ENCODE measurements at places on chromosomes 3 and 15. TPM values are rescaled to one million over a fixed set of nuclear protein-coding genes. Genes with fewer than 3 reads are reported as not detected.

DNA sequence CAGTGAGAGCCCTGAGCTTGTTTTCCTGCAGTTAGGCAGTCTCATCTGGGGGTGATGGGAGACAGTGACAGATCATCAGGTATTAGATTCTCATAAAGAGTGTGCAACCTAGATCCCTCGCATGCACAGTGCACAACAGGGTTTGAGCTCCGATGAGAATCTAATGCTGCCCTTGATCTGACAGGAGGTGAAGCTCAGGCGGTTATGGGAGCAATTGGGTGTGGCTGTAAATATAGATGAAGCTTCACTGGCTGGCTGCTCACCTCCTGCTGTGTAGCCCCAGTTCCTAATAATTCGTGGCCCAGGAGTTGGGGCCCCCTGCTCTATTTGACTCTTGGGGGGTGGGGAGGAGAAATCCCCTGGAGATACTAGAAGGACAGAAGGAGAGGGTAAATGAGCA, 309.4 kb upstream of the STT3B start:
- DNase-seq, result no peak

GRCh38 chr3:37814547-37814946, 47.1 kb upstream of the CTDSPL start:
- DNase-seq, result no peak

- DNase-seq, result no peak
These were observed 12.3 kb upstream of the PCSK6 start for GRCh38 chr15:101501703-101502373.

DNA sequence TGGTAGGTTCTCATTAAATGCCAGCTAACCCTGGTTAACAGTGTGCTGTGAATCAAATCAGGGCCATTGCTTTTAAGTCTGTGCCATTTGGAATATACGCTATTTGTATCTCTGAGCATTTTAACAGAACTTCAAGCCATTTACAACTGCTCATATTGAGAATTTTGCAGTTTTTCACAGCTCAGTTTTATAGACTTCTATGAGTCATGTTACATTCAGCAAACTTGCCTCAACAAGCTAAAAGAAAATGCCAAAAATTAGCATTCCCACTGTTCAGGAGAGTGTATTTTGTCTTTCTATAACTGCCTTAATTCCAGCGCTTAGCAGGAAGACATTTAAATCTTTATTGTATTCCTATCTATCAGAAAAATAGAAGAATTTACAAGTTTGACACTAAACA, 196.4 kb downstream of the GBE1 start:
- no peak for DNase-seq

- no peak for DNase-seq
These were observed 38.4 kb upstream of the CGNL1 start for GRCh38 chr15:57337868-57338411.

DNA sequence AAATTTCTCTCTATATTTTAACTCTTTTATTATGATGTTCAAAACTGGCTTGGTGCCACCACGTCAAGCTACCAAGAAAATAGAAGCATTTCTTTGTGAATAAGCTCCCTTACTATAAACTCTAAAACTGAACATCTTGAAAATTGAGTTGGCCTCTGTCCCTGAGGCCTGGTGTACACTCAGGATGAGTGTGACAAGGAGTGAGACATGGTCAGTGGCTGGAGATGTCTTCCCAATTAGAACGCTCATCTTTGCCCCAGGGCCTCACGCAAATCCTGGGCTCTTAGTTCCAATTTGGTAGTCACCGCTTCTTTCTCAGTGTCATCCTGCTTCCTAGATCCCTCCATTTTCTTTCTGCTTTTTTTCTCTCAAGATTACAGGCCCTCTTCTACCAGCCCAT, 26.2 kb downstream of the SLC2A2 start:
- DNase-seq, result no peak

DNA sequence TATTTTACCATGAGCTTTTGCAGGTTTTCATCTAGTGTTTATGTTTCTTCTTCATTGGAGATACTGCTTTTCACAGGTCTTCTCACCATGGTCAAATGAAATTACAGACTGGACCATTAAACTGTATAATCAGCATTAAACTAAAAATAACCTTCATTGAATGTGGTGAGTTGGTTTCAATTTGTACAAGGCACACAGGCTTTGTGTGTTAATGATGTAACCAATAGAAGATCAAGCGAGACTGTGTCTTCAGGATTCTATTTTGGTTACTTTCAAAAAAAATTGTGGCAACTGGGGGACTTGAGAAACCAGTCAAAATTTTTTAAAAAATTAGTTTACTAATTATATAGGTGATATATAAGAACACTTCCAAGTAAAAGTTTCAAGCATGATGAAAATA, 54.3 kb upstream of the GCSAM start:
- DNase-seq, result no peak

DNA sequence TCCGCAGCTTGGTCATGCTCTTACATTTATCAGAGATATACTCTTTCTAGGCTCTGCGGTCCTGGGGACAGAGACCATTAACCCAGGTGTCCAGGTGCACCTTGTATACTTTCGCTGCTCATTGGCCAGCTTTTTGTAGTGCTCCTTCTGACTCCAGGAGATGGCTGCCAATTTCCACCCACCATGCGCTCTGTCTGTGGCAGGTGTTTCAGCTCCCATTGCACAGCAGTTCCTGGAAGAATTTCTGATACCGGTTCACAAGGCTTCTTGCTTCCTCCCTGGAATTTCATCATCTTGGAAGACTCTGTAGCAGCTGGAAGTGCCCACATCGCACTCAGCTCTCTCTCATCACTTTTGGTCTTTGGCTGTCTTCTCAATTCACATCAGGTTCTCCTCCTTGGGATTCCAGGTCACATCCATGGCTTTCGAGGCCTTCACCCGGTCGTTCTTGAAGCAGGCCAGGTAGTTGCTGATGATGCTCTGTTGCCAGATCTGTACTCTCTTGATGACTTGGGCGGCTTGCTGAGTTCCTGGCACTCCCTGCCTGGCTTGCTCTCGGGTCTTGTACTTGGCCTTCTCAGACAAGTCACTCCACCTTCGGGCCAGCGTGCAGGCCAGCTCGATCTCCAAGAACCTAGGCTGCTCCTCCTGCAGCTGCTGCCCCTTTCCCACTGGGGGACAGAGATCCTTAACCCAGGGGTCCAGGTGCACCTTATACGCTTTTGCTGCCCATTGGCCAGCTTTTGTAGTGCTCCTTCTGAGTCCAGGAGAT, 41.1 kb upstream of the ARL8B start:
- DNase-seq, result no peak

HYPK gene
- 5.3 TPM for total RNA-seq
